ENCODE measurements at places on chromosomes 6 and 20.

DNA sequence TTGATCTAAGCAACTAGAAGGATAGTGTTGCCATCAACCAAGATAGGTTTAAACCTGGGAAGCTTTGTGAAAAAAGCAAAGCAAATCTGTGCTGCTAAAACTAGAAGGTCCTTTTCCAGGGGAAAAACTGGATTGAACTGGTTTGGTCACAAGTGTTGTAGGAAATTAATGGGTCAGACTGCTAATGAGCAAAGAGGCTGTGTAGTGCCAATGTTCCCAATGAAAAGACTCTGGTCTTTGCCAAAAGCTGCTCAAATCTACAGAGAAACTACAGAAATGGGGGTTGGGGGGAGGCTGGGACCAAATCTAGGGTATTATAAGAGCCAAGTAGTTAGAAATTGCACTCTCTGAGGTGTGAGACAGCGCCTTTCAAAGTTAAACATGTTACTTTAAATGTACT lies 85.0 kb downstream of the PLCG1 start:
- no peak for DNase-seq

- no peak for DNase-seq
Observed at GRCh38 chr6:83893024-83893423, 33.5 kb downstream of the CYB5R4 start.

- DNase-seq = no peak
Observed at GRCh38 chr6:4908062-4908461, 95.8 kb downstream of the RPP40 start.

- DNase-seq = no peak
Observed at GRCh38 chr6:114366899-114367298, 24.1 kb upstream of the HS3ST5 start.

DNA sequence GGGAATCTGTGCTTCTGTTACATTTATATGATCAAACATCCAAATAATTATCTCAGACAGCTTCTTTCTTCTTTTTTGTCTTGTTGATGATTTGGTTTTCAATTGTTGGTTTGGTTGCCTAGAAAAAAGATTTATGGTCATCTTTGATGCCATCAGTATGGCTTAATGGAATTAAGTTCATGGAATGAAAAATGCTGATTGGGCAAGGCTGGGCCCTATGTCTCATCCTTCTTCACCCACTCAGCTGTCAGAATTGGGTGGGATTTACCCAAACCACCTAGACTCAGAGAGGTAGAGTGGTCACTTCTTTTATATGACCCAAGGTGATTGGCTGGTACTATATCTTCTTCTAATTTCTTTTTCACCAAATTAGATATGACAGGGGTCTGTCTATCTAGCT lies 258.3 kb downstream of the DOK5 start:
- DNase-seq = no peak

DNA sequence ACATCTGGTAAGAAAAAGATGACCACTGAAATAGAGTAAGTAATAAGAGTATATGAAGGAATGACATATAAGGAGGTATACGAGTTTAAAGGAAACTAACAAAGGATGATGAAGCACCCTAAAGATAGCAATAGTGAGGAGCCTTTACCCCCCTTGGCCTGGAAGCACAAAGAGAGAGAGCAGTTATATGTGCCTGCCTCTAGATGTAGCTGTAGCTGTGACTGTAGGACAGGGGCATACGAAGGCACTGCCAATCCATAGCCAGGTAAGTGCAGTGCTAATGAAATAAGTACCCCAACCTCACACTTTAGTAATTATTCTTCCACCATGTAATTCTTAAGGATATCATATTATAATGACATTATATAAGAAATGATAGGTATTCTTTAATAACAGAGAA lies 90.1 kb upstream of the FKBP1C start:
- no peak for DNase-seq

DNA sequence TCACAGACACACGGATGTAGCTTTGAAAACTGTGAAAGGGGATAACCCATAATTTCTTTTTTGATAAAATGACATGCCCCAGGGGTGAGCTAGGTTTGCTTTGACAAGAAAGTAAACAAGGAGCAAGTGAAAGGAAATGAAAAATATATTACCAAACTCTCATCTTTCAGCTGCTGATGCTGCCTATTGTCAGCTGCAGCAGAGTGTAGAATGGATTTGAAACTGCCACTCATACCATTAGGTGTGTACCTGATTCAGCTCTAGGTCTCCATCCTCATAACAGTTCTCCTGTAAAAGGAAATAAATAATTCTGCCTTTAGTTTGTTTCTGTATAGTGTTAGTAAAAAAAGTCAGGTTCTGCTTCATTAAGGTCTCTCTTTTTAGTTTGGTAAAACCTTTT lies 415.1 kb upstream of the MARCKS start:
- no peak for DNase-seq

DNA sequence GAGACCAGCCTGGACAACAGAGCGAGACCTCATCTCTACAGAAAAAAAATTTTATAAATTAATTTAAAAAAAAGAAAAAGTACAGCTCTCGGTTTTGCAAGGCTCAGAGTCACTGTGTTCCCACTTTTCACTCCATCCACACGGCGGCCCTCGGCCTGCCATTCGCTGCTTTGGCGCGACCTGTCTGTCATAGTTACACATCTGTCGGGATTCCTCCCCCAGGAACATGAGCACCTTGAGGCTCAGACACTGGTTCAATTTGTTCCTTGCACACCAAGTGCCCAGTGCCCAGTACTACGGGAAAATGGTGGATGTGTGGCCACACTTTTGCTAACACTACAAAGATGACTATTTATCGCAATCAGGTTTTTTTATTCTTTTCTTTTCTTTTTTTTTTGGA lies 8.4 kb downstream of the CTSZ start:
- no peak for DNase-seq

DNA sequence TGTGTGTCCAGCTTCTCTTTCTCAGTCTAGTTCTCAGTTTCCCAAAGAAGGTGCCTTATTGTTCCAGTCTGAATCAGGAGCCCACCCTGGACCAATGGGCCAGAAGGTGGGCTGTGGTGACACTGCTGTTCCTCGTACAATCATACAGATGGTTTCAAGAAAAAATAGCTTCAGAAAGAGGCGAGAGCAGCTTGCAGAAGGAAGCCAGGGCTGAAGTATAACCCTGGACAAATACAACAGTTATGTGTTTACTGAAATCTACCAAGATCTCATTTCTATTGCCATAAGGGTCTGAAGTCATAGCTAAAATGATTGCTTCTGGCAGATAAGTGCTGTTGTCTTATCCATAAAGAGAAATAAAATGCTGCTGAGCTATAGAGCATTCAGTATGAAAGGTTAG lies 75.4 kb downstream of the PFDN4 start:
- DNase-seq = no peak

DNA sequence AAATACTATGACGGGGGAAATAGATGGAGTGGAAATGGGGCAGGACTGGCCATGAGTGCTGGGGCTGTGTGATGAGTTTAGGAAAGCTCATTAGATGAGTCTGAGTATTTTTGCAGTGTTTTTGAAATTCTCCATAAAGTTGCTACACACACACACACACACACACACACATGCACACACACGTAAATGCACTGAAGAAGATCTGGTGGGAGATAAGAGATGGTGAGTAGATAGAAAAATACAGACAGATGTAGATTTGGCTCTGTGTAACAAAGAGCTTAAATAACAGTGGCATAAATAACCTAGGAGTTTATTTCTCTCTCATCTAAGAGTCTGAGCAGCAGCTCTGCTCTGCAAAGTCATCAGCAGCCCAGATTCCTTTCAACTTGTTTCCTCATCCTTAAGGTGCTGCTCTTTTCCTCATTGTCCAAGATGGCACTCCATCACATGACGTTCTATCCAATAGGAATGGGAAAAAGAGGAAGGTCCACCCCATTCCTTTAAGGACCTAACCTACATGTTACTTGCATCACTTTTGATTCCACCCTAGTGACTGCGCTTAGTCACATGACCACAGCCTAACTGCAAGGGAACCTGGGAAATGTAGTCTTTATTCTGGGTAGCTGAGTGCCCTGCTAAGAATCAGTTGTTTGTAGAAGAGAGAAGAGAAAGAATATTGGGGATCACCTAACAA lies 76.4 kb downstream of the EYA2 start:
- peak; percentile 75 for DNase-seq

DNA sequence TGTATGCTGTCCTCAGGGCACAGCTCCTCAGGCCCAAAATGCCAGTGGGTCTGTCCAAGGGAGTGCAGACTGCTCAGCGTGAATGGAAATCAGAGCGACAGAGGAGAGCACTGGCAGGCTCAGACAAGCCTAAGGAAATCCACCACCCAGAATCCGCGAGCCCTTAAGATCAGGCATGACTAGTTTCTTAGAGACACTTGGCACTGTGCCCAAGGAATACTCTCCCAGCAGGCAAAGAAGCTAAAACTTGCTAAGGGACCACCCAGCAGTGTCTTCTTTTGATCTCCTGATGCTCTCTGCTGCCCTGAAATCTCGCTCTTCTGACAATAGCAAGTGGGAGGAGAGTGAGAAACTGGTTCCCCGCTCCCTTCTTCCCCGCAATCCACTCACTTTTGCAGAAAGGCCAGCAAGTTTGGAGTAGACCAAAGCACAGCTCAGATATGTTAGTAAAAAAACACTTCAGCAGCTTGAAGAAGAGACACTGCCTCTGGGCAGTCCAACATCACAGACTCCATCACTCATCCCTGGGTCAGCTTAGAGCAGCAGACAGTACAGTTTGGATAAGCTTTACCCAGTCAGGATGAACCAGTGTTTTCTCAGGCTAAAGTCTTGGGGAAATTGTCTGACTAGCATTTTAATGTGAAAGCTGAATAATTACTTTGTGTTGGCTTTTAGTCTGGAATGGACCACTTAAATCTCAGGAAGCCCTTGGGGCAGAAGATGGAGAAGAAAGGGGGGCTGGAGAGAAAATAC lies 32.4 kb downstream of the TRAF3IP2 start:
- no peak for DNase-seq

DNA sequence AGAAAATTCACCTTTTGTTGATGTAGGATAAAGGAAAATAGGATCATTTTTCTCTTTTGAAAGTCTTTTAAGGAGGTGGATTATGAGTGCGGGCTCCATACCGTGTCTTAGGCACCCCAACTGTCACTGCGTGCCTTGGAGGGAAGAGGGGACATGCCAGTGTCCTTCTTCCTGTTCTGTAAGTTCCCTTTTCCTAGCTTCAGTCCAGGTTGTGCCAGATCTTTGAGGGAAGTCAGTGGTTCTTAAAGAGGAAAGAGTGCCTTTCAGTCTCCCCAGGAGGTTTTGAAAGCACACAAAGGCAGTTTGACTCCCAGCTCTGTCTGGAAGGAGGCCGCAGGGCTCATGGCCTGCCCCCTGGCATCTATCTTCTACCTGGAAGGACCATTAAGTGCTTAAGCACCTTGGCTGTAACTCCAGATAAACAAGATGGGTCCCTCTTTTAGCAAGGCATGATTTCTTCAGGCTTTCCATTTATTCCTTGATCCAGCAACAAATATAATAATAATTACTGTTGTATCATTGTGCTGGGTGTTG lies 13.0 kb downstream of the EFCAB8 start:
- DNase-seq = no peak

GRCh38 chr20:22866812-22867341 lies 168.2 kb upstream of the SSTR4 start:
- DNase-seq = no peak

DNA sequence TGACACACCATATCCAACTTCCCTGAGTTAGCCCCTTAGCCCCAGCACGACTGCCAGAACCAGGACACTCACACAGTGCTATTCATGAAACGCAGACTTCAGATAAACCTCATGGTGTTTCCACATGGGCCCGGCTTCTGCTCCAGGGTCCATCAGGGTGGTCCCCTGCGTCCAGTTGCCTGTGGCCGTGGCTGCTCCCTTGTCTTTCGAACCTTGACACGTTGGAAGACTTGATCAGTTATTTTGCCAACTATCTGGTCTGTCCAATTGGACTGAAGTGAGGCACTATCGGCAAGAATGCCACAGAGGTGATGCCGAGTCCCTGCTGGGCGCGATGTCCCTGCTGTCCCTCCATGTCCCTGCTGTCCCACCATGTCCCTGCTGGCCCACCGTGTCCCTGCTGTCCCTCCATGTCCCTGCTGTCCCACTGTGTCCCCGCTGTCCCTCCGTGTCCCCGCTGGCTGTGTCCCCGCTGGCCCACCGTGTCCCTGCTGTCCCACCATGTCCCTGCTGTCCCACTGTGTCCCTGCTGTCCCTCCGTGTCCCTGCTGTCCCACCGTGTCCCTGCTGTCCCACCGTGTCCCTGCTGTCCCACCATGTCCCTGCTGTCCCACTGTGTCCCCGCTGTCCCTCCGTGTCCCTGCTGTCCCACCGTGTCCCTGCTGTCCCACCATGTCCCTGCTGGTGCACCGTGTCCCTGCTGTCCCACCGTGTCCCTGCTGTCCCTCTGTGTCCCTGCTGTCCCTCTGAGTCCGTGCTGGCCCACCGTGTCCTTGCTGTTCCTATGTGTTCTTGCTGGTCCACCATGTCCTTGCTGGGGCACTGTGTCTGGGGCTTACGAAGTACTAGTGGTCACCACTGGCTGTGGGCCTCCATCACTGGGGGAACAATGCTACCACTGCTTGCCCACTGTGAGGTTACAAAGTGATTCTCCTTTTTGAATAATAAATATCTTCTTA lies 251.4 kb downstream of the DLL1 start:
- no peak for DNase-seq

GRCh38 chr6:139925894-139926641 lies 551.6 kb upstream of the CITED2 start:
- DNase-seq = peak; percentile 75

DNA sequence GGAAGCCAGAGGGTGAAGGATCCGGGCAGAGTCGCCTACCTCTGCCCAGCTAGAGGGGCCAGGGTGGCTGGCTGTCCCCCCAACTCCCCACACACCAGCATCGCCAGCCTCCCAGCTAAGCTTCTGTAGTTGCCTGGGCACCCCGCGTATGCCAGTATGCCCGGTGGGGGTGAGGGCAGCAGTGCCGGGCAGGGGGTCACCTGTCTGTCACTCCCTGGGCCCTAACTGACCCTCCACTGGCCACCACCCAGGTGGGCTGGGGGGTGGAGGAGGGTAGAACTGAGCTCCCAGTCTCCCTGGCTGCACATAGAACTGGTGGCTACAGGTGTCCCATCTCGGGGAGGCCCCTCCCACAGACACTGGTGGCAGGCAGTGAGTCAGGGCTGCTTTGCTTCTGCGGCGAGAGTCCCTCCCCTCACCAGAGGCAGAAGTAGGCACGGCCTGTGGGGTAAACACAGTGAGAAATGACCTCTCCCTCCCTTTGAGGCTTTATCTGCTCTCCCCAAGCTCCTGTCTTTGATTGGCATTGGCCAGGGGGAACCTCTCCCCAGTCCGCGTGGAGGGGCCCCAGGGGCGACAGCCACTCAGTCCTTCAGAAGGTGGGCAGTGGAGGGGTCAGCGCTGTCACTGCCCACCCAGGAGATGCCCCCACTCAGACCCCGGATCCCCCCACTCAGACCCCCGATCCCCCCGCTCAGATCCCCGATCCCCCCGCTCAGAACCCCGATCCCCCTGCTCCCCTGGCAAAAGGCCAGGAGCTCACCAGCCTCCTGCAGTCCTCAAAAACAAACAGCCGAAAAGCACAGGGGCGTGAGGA lies 2.5 kb downstream of the NTSR1 start:
- no peak for DNase-seq

DNA sequence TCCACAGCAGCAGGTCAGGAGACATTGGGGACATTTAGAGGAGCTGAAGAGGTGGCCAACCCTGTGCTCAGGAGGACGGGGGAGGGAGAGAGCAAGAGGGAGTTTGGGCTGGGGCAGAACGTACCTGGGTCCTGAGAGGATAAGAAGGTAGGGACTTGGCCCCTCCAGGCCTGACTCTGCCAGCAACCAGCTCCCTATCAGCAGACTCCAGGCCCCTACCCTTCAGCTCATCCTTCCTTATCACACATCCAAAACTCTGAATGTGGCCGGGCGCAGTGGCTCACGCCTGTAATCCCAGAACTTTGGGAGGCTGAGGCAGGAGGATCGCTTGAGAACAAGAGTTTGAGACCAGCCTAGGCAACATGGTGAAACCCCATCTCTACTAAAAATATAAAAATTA lies 5.0 kb downstream of the STMN3 start:
- no peak for DNase-seq
